ENCODE measurements at places on chromosomes 1 and 21.

- peak; percentile 67 for DNase-seq
Measured at GRCh38 chr1:108661030-108661609, at the start of gene HENMT1. Gene HENMT1, minus strand, starts transcription at chr1:108661093. Its CDS starts 1,209 bp downstream, at chr1:108659884.

DNA sequence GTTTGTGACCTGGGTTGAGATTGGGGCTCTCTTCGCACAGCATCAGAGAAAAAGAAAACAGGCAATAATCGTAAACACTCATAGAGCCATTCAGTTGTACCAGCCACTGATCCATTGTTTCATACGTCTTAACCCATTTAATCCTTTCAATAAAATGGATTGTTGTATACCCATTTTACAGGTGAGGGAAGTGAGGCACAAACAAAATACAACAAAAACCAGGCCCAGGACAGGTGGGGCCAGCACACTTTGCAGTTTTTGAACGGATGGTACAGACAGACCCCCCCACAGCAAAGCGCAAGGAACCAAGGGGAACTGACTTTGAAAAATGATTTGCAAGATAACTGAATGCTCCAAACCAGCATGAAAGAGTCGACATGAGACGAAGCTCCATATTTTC is 4.3 kb upstream of the FHAD1 start:
- DNase-seq = no peak

DNA sequence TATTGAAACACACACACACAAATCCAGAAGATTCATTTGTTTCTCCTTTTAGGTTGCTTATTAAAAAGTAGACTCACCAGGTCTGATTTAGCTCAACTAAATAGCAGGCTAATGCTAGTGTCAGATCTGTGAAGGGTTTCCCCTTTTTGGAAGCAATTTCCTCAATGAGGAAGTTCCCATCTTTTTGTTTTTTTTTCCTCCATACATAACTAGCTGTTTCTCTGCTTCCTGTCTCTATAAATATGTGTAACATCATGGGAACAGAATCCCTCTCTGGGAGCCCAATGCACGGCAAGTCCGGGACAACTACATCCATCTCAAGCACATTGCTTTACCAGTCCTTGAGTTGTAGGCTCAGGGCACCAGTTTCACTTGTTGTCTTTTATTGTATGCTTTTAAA is 1421.1 kb downstream of the PLA2G4A start:
- no peak for DNase-seq

DNA sequence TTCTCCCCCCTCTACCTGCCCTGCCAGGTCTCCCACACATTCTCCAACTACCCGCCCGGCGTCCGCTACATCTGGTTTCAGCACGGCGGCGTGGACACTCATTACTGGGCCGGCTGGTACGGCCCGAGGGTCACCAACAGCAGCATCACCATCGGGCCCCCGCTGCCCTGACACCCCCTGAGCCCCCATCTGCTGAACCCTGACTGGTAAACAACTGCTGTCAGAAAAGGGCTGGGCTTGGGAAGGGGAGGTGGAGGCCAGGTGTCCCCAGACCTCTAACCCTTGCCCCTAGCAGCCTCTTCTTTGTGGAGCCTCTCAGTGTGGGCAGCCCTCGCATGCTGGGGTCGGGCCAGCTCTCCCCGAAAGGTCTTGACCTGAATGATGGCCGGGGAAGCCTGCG is 2.9 kb upstream of the FBXO6 start:
- DNase-seq = no peak

DNA sequence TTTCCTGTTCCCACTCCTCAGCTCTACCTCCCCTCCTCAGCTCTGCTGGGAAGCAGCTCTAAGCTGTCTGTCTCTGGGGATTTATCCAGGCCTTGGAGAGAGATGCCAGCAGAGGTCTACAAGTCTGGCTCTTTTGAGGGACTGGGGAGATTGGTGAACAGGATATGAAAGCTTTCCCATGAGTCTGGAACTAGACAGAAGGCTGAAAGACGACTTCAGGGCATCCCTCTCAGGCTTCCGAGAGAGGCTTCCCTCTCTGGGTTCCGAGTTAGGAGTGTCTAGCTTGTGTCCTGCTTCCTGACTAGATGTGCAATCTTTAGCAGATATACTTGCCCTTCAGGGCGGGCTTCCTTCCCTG is 733 bp downstream of the TMEM35B start:
- peak; percentile 34 for DNase-seq

- no peak for DNase-seq
Measured at GRCh38 chr1:10973956-10974881, 38.2 kb upstream of the TARDBP start.

- peak; percentile 74 for DNase-seq
Measured at GRCh38 chr1:224245188-224245587, 62.1 kb downstream of the DEGS1 start.

- DNase-seq = peak; percentile 44
Measured at GRCh38 chr1:239987103-239987745, 104.5 kb upstream of the FMN2 start.

- DNase-seq = no peak
Measured at GRCh38 chr21:42839271-42840231, 39.8 kb downstream of the WDR4 start.

DNA sequence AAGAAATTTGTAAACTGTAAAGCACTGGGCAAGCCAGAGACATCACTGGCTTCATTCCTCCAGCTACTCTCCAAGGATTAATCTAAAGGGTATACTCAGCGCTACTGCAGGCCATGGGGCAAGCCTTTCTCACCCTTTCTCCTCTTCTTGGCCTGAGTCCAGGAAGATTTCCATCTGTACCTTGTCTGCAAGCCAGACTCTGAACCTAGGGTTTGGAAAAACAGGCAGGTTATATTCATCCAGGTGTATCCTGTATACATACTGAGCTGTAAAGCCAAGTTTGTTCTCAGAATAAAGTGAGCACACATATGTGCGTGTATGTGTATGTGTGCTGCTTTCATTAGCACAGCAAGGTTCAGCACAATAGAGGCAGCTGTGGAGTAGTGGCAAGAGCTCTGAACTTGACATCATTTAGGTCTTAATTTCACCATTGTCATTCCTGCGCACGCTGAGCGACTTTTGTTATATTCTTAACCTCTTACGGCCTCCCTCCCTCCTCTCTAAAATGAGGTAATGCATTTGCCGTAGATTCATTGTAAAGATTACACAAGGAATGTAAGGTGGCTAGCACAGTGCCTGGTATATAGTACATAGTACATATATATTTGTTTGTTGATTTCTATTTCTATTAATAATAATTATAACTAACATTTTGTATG is 128.1 kb upstream of the JUN start:
- no peak for DNase-seq

- no peak for DNase-seq
Measured at GRCh38 chr1:37398096-37398495, 76.3 kb upstream of the ZC3H12A start.

DNA sequence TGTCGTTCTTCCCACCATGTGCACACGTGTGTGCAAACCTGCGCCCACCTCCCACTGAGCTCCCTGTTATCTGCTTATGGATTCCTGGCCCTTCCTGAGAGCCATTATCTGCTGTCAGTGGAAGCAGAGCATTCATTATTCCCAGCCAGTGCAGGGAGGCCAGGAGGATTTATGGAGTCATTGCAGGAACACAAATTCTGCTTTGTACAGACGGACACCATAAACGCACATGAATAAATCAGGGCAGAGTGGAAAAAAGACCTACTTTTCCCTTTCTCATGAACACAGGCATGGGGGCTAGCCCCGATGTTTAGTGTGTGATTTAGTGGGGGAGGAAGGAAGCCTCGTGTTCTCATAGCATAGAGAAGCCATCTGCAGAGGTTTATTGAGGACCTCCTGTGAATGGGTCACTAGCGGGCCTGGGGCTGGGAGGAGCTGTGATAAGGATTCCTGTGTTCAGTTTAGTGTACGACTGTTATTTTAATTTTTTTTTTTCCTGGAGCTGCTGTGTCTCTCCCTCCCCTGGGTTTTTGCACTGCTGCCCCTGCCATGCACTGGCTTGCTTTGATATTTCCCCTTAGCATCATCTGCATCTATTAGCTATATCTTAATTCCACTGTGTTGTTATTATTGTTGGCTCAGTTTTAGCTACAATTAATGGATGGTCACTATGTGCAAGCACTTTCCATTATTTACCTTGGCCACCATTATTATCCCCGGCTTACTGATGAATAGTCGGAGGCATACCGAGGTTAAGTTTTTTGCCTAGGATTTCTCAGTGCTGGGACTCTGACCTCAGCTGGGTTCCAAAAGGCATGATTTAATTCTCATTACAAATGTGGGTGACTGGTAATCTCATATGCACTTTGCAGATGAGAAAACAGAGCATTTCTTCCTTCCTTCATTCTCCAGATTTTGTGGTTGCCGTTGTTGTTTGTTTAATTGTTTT is 33.0 kb downstream of the HUNK start:
- no peak for DNase-seq

GRCh38 chr1:57984277-57984676 is 560.4 kb upstream of the DAB1 start:
- DNase-seq = no peak

DNA sequence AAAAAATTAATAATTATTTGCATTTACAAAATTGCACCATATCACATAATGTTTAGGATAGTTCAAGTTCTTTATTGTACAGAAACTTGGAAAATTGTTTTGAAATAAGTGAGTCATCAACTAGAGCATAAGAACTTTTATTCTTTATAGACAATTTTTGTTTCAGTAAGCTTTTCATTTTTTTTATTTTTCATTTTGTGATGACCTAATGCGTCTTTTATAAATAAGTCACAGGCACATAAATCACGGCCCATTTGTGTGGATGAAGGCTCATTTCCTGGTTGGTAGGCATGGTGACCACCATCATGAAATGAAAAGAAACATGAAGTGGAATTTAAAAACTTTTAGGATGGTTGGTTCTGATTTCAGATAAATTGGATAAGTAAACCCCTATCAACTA is 39.3 kb downstream of the SPAG17 start:
- no peak for DNase-seq

- peak; percentile 57 for DNase-seq
Measured at GRCh38 chr1:197399755-197400521, 131.9 kb downstream of the CRB1 start.

DNA sequence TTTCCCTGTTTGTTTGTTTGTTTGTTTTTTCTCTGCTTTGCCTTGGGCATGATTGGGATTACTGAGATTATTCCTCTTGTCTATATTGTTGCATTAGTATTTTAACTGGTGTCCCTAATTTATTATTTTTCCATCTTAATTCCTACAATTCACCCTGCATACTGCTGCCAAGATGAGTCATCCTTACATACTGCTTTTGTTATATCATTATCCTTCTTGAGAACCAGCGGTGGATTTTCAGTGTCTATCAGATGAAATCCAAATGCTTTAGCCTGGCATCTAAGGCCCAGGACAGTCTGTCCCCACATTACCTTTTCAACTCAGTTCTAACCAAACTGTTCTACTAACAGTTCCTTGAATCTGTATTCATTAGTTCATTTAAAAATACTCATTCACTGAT is 101.7 kb downstream of the OLFML2B start:
- DNase-seq = peak; percentile 32

GRCh38 chr1:25134801-25135461 is 97.4 kb downstream of the SYF2 start:
- no peak for DNase-seq

DNA sequence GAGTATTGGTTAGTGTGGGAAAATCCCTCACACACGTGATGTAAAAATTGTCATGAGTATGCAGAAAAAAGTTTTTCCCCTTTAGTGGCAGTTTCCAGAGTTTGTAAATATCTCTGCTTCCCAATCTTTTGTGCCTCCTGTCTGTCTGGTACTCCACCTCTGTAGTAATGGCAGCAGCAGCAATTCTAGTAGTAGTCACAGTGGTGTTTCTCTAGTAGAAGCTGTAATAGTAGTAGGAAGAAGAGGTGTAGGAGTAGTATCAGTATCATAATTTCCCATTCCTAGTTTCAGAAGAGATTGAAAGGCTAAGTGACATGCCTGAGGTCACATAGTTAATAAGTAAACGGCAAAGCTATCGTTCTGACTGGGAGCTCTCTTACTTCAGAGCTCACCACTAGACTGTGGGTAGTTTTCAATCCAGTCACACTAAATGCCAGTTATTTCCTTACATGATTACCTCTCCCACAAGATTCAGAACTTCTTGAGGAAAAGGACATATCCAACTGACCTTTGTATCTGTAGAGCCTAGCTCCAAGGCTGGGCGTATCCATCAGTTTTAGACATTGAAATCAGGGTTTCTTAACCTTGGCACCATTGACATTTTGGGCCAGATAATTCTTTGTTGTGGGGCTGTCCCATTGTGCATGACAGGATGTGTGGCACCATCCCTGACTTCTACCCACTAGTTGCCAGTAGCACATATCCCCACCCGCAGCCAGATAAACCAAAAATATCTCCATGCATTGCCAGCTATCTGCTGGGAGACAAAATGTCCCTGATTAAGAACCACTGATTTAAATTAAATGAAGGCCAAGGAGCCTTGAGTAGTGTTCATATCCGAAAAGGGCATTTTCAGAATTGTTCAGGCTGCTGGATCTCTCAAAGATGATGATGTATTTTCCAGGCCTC is 135.9 kb downstream of the FGGY start:
- DNase-seq = no peak

DNA sequence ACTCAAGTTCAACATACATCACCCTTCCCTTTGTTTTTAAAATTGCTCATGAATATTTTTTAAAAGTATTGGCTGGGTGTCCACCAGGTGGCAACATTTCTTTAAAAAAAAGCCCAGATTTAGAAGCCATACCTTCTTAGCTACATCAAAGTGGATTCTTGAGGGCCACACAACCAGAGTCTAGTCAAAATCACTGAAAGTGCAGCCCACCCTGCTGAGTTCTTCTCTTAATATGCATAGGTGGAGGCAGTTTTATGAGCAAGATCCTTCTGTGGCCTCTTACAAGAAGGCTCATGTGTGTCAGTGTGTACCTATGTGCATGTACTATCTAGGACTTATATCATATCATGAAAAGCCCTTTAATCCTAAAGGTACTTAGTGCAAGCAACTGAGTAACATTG is 16.9 kb upstream of the GNG12 start:
- peak; percentile 60 for DNase-seq

DNA sequence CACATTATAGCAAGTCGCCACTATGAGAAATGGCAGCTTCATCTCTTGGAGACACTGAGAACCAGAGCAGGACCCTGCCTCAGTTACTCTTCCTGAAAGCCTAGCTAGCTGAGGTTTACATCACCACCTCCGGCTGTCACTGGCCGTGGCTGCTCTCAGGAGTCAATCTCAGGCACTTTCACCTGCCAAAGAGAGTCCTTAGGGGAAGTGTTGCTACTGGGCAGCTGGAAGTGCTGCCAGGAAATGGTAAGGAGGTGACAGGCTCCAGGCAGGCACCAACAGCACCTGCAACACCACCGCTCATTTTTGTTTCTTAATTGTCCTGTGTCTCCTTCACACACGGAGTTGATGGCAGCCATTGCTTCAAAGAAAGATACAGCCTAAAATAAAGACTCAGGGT is 92.5 kb downstream of the DSCAM start:
- DNase-seq = no peak

DNA sequence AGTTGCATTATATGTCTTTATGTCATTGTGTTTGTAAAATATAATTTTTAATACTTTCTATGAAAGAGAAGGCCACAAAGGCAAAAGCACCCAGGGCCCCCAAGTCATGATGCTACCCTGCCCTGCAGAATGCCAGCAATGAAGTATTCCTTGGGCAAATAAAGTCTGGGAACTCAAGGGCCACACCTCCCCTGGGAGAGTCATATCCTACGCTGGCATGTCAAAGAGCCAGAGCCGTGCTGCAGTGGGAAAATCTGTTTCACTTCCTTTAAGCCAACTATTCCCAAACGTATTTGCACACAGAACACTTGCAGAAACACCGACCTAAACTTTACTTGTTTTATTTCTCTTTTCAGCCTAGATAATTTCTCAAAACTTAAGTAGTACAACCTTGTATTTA is 98.4 kb upstream of the KAZN start:
- DNase-seq = no peak

GRCh38 chr1:245330951-245331350 is 176.2 kb downstream of the KIF26B start:
- DNase-seq = no peak
